ENCODE measurements at places on chromosomes 6 and 20.

DNA sequence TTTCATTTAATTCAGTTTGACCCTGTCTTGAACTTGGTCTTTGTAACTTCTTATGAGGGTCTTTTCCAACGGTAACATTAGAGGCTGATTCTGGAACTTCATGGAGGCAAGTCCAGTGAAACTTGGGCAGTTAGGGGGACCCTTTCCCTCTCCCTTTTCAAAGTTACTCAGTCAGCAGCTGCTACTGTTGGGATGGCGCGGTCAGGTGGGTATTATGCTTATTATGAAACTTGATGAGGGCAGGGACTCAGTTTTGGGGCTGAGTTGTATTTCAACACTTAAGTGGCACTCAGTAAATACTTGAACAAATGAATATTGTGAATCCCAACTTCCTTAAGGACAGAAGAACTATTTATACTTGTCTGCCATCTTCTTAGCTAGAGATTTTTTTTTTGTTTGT, 20.8 kb downstream of the TOP1 start:
- no peak for DNase-seq

DNA sequence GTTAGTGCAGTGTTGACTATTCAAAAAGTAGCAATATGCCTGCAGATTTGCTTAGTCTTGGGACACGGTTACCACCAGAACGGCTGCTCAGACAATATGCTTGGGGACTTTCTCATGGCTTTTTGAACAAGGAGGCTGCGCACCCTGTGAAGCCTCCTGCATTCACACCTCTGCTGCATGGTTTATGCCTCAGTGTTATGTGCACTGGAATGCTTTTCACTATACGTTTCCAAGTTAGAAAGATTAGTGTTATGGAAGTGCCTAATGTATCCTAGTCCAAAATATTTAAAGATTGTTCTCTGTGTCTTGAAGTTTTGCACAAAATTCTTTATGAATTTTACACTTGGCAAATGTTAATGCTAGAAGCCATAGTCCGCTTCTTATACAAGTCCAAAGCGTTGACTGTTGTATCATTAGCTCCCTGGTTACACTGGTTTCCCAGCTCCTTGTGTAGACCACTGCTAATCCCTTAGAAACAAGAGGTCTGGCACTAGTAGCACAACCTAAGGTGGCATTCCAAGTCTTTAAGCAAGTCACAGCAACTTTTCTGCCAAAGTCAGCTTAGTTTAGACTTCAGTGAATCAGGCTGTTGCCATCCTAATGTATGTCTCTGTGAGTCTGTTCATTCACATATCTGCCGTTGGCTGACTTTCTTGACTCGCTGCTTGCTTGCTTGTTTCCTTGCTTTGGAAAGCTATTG, 26.3 kb upstream of the SLC22A1 start:
- DNase-seq = no peak

DNA sequence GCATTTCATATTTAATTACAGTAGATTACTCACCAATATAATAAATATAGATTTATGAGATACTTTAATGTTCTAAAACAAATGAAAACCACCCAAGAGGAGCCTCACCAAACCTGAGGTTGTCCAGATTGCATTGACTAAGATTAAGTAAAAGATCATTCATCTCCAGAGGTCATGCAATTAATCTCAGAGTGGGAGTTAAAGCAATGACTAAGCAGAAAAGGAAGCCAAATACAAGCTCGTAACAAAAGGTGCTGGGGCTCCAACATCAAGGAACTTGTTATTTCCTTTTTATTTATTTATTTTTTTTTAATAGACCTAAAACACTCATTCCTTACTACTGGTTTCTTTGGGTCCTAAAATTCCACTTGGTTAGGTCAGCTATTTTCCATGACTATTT, 57.7 kb downstream of the RSPO3 start:
- DNase-seq = no peak

- DNase-seq = no peak
These were observed 23.7 kb upstream of the FOXF2 start for GRCh38 chr6:1365686-1366085.

DNA sequence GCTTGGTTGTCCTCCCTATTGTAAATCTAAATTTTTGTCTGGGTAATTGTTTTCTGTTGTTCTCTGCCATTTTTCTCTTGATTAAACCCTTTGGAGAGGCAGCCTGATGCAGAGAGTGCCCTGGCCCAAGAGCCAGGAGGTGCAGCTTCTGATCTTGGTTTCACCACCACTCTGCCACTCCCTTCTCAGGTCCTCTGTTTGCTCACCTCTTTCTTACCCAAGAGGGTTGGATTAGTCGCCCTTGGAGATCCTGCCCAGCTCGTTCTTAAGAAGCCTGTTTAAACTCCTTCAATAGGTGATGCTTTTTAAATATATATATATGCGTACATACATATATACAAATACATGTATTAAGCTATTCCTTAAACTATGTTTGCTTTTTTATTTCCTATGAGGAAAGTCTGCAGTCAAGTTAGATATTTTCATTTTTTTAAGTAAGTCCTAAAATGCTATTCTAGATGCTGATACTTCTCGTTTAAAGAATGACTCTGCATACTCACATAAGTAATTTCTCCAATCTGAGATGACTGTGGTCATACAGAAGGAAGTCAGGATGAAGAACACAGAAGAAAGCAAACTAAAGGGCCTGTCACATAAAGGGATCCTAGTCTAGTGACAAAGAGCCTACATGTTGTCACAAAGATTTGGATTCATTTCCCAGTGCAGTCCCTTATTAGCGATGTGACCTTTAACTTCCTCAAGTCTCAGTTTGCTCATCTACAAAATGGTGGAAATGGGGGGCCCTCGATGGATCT, 19.9 kb downstream of the TPD52L1 start:
- no peak for DNase-seq

- no peak for DNase-seq
These were observed 17.7 kb downstream of the GFRA4 start for GRCh38 chr20:3645309-3646066.

DNA sequence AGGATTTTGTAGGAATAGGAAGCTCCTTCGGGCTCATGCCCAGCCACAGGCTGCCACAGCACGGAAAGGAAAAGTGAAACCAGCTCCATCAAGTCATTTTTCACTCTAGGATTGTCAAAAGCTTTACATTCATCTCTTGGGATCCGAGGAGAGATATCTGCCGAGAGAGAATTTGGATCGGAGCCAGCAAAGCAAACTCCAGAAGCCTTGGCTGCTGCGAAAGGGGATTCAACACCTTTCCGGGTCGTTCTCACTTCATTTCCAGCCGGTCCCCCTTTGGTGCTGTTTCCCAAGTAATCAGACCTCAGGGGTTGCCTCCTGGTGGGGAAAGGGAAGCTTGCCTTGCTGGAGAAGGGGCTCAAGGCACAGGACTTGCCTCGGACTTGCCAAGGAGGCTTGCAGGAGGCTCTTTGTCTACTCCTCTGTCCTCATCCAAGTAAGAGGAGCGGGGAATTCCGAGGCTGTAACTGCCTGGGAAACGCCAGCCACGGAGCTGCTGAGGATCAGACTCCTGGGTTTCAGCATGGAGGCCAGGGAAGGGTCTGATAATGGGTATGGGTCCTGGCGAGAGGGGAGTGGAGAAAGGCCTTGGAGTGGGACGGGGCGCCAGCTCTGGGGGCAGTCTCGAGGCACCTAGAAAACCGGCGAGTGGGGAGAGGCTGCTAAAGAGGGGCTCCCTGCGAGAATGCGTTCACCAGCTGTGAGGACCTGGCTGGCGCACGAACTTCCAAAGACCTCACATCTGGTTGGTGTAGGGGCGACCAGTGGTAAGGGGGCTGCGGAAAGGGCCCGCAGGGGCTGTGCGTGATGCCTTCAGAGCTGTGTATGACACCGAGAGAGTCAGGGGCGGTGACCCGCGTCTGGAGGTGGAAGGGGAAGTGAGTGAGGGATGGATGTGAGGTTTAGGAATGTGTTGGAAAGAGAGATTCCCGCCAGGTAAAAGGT, 702 bp downstream of the ETV7 start:
- DNase-seq = peak; percentile 44

GRCh38 chr6:31356216-31356945, 598 bp downstream of the HLA-B start:
- no peak for DNase-seq

DNA sequence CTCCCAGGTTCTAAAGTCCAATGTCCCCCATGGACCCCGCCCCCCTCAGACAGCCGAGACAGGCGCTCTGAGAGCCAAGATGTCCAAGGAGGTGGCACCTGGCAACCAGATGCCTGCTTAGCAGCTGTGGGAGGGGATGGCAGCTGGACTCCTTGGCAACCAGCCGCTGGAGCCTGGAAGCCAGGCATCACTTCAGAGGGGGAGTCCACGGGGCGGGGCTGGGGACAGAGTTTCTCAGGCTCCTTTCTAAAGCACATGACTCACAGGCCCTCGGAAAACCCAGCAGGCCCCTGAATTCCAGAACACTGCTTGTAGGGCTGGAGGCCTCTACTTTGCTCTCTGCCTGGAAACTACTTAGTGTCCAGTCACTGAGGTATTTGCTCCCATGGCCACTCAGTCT, 51.5 kb downstream of the PREX1 start:
- no peak for DNase-seq

DNA sequence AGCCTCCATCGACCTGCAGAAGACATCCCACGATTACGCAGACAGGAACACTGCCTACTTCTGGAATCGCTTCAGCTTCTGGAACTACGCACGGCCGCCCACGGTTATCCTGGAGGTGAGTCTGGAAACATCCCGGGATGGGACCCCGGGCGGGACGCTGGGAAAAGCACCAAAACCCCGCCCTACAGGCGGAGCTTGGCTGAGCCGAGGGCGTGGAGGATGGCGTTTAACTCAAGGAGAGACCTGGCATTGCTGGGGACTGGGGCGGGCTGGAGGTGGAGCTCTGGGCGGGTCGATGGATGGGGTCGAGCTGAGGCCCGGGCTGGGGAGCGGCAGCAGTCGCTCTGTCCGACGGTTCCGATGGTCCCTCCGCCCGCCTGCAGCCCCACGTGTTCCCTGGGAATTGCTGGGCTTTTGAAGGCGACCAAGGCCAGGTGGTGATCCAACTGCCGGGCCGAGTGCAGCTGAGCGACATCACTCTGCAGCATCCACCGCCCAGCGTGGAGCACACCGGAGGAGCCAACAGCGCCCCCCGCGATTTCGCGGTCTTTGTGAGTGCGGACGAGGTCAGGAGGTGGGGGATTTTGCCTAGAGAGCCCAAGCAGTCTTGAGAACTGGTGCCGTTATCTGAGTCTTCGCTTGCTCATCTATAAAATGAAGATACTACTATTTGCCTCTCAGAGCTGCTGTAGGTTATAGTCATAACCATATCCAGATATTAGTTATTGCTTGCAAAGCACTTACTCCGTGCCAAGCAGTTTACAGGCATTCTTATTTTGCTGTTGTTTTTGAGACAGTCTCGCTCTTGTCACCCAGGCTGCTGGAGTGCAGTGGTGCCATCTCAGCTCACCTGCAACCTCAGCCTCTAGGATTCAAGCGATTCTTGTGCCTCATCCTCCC, 3.8 kb downstream of the SPAG4 start:
- DNase-seq = peak; percentile 99

DNA sequence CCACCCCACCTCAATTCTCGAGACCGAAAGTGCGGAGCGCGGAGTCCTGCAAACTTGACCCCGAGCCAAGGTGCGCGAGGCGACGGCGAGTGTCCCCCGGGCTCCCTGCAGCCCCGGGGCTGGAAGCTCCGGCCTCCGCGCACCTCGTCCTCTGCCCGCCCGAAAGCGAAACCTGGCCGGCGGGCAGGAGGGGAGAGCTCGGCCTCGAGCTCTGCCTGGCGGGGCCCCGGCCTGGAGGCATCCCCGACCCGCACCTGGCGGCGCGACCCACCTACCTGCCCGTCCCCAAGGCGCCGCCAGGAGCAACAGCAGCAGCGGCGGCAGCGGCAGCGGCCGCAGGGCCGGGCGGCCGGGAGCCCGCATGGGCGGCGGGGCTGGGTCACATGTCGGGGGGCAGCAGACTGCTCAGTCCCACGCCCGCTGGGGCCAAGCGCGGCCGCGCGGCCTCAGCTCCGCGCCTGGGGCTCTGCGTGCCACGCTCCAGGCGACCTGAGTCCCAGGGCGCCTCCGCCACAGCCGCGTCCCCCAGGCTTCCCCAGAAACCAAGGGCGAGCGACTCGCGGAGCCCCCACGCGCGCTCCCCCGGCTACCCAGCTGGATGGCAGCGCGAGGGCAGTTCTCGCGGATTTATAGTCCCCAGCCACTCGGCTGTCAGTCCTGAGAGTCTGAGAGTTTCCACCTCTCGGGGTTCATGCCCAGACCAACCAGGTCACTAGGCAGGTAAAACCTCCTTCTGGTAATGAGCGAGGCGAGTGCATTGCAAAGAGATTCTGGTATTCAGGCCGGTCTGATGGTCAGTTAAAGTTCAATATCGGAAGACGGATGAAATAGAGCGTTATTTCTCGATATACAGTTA, at the start of gene IL20RA:
TSS of gene IL20RA (minus strand) at position 600 of the 856 bp plus-strand sequence. CDS start at position 363, 237 bp downstream.
- DNase-seq = peak; percentile 36

DNA sequence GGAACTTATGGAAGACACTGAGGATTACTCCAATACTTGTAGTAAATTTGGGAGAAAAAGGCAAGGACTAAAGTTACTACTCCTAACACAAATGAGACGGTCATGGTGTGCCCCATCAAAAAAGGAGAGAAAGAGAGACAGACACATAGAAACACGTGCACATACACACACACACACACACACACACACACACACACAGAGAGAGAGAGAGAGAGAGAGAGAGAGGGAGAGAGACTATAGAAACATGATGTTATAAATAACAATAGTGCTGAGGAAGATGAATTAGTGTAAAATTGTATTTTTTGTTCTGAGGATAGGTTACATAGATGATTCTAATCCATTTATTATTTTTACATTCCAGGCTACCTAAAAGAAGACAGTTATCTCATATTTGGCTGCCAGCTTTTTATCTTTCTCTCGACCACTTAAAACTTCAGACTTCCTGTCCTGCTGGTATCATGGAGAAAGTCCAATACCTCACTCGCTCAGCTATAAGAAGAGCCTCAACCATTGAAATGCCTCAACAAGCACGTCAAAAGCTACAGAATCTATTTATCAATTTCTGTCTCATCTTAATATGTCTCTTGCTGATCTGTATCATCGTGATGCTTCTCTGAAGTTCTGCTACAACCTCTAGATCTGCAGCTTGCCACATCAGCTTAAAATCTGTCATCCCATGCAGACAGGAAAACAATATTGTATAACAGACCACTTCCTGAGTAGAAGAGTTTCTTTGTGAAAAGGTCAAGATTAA, 10.5 kb downstream of the PLN start:
- no peak for DNase-seq

DNA sequence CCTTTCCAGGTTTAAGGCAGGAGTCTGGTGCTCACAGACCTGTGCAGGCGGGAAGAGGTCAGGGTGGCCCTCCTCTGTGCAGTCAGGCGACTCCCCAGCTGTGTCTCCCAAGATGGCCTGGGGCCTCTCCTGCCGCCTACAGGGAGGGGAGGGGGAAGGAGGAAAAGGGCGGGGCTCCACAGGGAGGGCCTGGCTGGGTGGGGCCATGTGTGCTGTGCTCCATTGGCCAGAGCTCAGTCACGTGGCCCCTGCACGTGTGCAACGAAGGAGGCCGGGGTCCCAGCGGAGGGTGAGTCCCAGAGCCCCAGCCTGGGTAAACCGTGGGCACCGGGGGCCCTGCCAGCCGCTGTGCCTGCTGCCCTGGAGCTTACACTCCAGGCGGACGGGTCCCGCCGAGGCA, 211.6 kb downstream of the ZDHHC14 start:
- no peak for DNase-seq

GRCh38 chr20:50572938-50573777, 63.0 kb downstream of the PTPN1 start:
- no peak for DNase-seq

GRCh38 chr20:6806275-6806674, 38.8 kb downstream of the BMP2 start:
- DNase-seq = no peak
